Globus pallidus (tissue), 1 donor: ENCODE measurements at places on chromosomes 5 and 9.

GRCh38 chr5:42131081-42131480, 206.0 kb downstream of the FBXO4 start:
- DNase-seq = no peak

DNA sequence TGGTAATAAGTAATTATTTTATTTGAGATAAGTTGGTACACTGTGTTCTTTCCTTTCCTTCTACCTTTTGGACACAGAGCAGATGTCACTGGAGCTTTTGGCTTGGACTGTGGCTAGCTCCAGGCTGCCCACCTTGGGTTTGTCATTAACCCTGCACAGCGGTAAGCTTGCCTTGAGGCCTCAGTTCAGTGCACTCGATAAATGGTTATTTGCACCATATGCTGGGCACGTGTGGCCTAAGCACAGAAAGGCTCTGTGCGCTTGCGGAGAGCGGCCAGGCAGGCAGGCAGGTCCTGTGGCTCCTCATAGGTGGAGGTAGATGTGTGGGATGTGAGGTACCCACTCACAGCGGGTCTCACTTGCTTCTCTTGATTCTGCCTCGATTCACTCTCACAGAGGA, 30.0 kb upstream of the TENT4A start:
- no peak for DNase-seq

GRCh38 chr5:181053488-181054121, 13.5 kb downstream of the BTNL9 start:
- DNase-seq = no peak

GRCh38 chr9:98479967-98480847, 224.8 kb upstream of the TBC1D2 start:
- DNase-seq = no peak

DNA sequence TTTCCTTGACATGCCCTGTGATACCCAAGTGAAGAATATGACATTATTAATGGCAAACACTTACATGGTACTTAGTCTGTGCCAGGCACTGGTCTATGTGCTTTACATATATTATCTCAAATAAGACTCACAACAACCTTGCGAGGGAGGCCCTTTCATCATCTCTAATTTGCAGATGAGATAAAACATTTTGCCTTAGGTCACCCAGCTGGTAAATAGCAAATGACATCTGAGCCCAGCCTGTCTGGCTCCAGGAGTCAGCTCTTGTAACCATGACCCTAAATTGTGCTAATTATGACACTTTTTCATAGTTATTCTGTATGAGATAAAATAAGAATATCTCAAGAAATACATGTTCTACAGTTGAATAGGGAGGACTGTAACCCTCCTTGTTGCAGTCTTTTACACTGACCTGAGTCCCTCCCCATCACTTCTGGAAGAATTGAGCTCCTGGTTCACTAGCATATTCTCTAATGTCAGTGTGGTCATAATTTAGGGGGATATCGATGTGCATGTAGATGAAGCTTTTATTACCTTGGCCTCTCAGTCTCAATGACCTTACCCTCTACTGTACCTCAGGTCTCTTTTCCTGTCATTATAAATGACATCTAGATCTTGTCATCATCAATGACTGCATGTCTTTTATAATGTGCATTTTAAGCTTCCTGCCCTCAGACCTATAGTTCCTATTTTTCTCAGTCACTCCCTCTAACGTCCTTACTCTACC, 126.1 kb upstream of the HAPLN1 start:
- DNase-seq = no peak

GRCh38 chr5:111738118-111738517, 18.9 kb downstream of the NREP start:
- no peak for DNase-seq

DNA sequence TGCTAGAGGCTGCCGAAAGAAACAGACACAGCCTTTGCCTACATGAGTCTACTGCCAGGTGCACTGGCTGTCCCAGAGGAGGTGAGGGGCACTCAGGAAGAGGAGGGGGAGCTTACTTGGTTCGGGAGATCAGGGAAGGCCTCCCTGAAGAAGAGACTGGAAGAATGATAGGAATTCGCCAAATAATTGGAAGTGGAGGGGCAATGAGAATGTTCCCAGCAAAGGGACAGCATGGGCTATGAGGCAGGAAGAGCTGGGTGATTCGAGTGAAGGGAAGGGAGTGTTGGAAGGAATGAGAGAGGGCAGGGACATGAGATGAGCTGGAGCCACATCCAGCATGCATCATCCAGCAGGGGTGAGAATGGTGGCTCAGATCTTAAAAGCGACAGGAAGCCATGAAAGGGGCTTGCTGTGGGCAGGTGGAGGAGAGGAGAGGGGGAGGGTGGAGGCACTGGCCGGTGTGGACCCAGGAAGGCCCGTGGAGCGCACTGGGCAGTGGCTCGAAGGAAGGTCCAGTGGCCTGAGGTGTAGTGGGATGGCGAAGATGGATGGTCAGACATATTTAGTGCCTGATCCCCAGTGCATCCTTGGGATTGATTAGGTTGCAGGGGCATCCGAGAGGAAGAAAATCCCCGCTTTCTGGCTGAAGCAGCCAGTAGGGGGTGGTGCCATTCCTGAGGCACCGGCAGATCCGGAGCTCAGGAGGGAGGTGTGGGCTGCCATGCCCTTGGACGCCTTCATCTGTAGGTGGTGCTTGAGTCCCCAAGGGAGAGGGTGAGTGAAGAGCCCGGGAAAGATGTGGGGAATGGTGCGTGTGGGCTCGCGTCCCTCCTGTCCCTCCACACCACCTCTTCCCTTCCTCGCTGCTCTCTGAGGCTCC, 53.5 kb upstream of the GARNL3 start:
- no peak for DNase-seq

- peak; percentile 84 for DNase-seq
Observed at GRCh38 chr5:172766287-172767108, 4.5 kb downstream of the DUSP1 start.

- no peak for DNase-seq
Observed at GRCh38 chr5:15774632-15775031, 274.7 kb downstream of the FBXL7 start.

DNA sequence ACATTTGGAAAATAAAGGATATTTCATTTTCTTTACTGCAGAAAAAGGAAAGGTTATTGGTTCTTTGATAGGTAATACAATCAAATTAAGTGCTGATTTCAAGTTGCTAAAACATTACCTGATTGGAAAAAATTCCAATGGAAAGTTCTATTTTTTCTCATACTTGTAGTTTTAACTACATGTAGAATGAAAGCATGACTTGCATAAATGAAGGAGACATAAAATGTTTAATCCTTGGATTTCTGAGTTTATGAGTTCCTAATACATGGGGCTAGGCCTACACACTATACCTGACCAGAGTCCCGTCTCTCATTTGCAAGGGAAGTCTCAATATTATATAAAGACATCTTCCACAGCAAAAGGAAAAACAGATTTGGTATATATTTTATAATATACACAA, 5.2 kb upstream of the MEIKIN start:
- no peak for DNase-seq

- no peak for DNase-seq
Observed at GRCh38 chr9:131635285-131635684, 90.0 kb downstream of the PRRT1B start.

- DNase-seq = no peak
Observed at GRCh38 chr5:88487066-88487465, 218.4 kb upstream of the TMEM161B start.

DNA sequence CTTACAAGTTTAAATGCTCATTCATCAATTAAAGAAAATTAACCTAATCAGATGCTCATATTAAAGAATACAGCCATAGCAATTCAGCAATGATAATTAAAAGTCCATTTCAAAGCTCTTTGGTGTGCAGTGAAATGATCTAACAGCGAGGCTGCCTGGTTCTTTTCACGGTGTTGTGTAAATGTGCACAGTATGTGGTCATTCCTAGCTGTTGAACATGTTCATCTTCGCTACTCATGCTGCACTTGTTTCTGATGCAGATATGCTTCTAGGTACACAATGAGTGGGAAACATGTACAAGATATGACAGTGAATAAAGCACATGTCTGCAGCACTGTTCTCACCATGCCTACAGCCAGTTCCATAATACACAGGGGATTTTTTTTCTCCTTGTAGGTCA, 163.5 kb downstream of the NR2F1-AS1 start:
- DNase-seq = no peak

DNA sequence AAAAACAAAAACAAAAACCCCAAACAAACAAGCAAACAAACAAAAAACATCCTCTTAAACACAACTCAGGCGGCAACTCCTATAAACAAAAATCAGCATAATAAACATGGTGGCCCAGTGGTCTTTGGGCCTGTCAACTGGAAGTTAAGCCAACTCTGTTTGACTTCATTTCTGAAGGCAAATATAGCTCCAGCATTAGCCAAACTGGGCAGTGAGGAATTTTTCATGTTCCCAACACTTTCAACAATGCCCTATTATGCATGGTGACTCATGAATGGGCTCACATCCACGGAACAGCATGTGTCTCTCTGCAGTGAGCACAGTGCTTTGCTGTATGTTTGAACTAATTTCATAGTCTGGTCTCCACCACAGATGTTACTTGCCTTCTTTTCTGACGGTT, 143.9 kb upstream of the STC2 start:
- DNase-seq = peak; percentile 99

- DNase-seq = no peak
Observed at GRCh38 chr5:145969714-145970092, 33.3 kb downstream of the SH3RF2 start.

GRCh38 chr5:107864793-107865192, 194.1 kb upstream of the EFNA5 start:
- DNase-seq = no peak

- no peak for DNase-seq
Observed at GRCh38 chr5:127400946-127401670, 110.5 kb downstream of the MEGF10 start.

DNA sequence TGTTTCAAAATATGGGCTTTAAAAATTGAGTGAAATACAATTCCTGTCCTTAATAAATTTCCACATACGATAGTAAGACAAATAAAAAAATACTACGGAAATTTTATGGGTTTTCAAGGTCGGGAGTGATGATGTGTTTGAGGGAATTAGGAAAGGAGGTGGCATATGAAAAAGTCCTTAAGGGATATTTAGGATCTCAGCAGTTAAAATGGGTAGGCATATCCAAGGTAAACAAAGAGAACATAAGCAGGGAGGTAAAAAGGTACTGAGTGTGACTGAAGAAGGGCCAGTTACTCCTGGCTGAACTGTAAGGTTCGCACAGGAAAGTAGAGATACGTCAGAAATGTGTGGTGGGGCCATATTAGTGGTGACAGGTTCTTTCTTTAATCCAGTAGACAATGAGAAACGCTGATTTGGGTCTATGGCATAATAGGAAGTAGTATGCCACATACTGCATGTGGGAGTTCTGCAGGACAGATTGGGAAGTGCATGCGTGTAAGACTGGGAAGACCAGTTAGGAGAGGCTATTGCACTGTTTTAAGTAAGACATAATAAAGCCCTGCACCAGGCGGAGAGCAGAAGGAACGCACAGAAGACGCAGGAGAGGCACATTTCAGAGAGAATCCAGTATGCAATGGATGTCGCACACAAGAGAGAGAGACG, 937 bp upstream of the HMGCR start:
- peak; percentile 3 for DNase-seq

DNA sequence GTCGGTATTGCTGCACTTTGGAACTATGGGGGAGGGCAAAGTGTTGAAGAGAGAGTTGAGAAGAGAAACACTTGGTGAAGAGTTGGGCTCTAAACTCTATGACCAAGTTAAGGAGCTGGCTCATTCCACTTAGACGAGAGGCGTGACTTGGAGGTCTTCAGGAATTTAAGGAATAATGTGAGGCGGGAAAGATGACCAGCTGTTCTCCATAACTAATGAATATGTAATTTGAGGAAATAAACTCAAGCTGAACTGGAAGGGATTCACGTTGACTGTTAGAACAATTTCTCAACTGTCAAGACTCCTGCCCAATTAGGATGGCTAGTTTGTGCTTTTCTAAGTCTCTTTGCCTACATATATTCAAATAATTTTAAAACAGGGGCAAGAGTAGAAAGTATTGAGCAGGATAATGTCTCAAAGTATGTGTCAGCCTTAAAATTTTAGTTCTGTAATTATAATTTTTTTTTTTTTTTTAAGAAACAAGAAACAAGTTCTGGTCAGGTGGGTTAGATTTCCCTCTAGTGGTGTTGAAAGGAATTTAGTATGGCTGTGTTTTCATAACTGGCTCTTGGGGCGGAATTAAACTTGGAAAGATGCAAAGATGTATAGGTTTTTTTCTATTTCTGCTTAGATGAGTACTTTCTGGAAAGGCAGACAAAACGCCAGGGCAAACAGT, 33.4 kb downstream of the TMEM252 start:
- peak; percentile 3 for DNase-seq

GRCh38 chr5:177402271-177403043, 2.0 kb upstream of the PFN3 start:
- DNase-seq = no peak

- DNase-seq = no peak
Observed at GRCh38 chr9:127874301-127875221, 2.9 kb downstream of the AK1 start.

DNA sequence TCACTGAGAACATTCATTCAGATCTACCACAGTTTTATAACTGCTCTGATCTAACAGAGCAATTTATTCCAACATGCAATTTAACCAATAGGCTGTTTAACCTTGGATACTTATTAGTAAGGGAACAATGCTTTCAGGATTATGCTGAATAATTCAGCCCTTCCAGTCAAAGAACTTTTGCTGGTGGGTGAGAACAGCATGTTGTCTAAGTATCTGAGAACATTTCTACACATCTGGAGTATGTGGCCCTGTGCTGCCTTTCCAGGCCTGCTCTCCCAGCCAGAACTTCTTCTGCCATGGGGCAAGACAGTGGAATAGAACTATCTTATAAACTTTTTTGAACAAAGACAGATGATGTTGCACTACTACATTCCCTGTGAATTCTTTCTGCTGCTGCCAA, 55.8 kb downstream of the NFIB start:
- DNase-seq = no peak

DNA sequence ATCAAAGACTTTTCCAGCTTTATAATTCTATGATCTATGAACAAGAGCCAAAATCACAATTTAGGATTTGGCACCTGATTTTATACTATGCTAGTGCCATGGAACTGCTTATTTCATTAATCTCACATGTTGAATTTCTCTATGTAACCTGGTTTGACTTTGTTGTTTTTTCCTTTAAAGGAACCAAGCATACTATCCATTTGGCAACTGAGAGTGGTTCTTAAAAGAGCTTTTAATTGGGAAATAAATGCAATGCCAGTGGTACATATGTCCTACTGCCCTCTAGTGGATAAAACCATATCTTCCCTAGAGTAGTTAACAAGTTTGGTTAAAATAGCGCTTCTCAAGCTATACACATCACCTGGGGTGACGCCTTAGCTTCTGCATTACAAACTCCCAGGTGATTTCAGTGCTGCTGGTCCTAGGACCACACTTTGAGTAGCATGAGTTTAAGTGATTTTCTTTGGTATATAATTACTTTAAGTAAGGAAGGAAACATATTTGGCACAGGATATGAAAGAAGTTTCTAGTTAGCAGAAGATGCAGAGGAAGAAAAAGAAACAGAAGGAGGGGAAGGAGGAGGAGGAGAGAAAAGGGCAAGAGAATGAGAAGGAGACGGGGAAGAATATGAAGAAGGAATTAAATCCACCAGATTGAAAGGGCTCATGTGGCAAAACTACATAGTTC, 56.8 kb downstream of the FGF10 start:
- DNase-seq = peak; percentile 3

- DNase-seq = no peak
Observed at GRCh38 chr9:127022913-127023660, 99.3 kb downstream of the ANGPTL2 start.
